Right ventricle myocardium inferior (tissue), 1 donor: ENCODE measurements at places on chromosomes 1 and 21. TPM values are rescaled to one million over a fixed set of nuclear protein-coding genes. Genes with fewer than 3 reads are reported as not detected.

GRCh38 chr1:77594366-77595112 lies 87.9 kb downstream of the ZZZ3 start:
- no peak for DNase-seq

- DNase-seq, result no peak
Measured at GRCh38 chr1:166840309-166841274, 1.3 kb downstream of the POGK start.

GRCh38 chr1:4557949-4558348 lies 96.5 kb upstream of the AJAP1 start:
- no peak for DNase-seq

GRCh38 chr21:45959779-45960390 lies 21.7 kb upstream of the COL6A1 start:
- peak; percentile 44 for DNase-seq

DNA sequence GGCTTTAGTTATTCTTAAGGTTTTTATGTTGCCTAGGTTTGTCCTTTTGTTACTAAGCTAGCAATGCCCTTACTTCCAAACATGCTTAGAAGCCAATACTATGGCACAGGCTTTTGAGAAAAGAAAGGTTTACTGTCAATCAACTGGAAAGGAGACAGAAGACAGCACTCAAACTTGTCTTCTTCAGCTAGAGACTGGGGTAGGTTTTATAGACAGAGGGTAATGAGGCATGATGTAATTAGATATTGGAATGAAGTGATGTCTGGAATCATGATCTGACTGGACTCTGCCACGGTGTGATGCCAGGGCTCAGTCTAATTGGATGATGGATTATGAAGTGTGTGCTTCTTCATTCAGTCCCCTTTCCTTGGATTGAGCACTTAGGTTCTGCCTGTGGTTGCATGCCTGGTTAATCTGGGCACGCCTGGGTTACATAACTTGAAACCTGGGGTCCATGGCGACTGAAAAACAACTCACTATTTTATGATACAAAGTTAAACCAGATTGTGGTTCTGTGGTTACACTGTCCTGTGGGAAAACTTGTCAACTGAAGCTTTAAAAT lies 625.8 kb downstream of the BRINP3 start:
- DNase-seq, result no peak

Gene MIER1
- 18.4 TPM for total RNA-seq

Gene CD84
- 3.4 TPM for total RNA-seq

Gene TIE1
- 22.2 TPM for total RNA-seq

Gene ARHGEF16
- total RNA-seq, result 1.4 TPM

Gene GPR52
- 0.22 TPM for total RNA-seq
